ENCODE measurements at places on chromosomes 1 and 21.

DNA sequence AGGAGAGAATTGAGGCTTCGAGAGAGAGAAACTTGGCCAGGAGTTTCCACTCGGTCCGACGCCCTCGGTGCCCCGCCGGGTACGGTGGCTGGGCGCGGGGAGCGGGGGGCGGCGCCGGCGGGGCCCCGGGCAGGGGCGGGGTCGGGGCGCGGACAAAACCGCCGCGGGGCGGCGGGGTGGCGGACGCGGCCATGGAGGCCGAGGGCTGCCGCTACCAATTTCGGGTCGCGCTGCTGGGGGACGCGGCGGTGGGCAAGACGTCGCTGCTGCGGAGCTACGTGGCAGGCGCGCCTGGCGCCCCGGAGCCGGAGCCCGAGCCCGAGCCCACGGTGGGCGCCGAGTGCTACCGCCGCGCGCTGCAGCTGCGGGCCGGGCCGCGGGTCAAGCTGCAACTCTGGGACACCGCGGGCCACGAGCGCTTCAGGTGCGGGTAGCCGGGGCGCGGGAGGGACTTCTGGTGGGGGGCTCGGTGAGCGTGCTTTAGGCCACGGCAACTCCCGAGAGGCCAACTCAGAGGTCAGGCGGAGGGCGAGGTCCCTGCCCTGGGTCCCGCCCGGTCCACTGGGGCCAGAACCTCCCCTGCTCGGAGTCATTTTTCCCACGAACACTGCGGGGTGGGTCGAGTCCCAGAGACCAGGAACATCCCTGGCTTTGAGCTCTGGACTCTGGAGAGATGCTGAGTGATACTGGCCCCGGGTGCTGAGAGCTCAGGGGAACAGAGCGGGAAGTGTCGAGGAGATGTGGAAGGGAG, 431 bp downstream of the RAB42 start:
- no peak for DNase-seq

GRCh38 chr1:97630281-97630680, 290.6 kb downstream of the DPYD start:
- no peak for DNase-seq

DNA sequence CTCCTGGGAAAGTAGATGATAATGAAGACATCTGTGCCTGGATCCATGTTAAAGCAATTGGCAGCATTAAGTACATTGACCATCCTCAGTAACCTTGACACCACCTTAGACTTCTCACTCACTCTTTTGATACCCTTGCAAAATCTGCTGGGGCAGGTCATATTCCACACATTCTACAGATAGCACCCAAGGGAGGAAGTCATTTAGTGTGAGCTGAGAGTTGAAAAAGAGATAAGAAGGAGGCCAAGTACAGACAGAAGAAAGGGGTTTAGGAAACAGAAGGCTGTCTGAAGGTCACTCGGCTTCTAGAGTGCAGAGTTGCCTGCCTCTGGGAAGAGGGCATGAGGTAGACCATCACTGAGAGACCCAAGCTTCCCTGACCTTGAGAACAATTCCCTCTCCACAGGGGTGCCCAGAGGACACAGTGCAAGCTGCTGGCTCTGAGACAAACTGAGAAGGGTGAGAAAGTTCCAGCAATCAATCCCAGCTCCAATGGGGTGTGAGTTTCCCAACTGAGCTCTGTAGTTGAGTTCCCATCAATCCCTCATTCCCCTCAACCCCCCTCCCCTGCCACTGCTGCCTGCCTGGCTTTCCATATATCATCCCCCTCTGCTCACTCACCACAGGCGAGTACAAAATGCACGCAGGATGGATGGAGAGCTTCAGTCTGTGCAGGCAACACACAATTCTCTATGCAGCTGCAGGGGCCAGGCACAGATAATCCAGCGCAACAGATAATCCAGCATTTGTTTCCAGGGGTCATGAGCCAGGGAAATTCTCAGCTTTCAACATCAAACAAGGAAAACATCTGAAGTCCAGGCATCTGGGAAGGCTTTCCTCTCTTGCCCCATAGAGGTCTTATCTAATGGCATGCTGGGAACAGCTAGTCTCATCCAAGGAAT, 7.4 kb upstream of the MOB3C start:
- no peak for DNase-seq

GRCh38 chr21:27713154-27714109, 746.5 kb upstream of the ADAMTS5 start:
- no peak for DNase-seq

GRCh38 chr1:65075123-65075976, 72.7 kb upstream of the AK4 start:
- peak; percentile 69 for DNase-seq

DNA sequence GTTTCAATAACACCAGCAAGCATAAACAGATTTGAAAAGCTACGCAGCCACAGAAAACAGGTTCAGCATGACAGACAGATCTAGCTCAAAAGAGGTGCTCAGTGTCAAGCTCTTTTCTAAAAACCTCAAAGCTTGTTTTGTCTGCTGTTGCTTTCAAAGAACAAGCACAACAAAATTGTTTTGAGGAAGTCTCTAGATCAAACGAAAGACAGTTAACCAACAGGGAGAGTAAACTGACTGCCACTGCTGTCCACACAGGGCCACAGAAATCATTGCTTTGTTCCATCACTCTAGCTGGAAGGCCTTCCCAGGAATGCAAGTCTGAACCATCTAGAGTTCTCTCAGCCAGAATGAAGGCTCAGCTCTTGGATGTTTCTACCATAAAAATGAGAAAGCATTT, 12.8 kb downstream of the APP start:
- DNase-seq: no peak

DNA sequence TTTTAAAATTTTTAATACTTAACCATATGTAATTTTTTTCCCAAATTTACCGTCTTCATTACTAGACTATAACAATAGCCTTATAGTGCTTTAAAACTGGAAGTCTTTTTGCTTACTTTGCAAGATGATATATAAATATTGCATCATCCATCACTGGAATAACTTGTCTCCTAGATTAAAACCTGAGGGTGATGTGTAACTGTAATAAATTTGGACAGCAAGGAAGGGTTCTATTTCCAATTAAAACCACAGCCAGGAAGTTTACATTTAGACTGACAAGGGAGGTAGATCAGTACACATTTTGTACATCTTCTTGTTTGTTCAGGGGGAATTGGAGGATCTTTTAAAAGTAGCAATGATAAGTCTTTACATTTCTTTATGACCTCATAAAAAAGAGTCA, 21.9 kb downstream of the NTNG1 start:
- no peak for DNase-seq

DNA sequence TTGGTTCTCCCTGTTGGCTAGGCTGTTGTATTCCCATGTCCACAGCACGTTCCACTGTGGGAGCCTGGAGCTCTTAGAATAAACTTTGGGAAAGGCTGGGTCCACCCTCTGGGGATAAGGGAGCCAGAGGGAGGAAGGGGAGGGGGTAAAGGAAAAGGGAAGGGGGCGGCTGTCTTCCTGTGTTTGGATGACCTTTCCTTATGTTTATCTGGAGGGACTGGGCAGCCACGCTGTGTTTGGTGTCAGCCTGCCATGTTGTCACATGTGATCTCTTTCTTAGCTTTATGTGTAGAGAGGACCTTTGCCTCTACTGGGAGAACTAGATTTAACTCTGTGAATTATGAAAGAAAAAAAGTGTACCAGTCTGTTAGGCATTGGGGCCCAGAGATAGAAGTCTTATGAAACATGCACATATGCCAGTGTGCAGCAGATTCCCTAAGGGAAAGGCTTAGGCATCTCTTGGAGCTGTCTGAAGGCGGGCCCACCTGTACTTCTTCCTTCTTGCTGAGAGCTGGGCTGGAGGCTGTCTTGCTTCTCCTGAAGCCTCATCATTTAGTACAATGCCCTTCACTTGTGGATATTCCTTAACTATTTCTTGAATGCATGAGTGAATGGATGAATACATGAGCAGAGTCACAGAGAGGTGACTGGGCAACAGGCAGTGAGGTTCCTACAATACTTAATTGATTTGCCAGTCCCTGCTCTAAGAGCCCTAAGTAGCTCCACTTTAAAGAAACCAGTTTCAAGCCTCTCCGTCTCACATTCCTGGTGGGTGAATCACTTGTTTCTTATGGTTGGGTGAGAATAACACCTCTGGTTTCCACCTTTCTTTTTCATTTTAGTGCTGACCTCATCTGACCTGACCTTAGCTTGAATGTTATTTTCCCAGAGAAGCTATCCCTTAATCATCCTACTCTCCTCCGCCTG, 62.5 kb upstream of the ARHGAP29 start:
- no peak for DNase-seq

GRCh38 chr1:201218409-201218808, 27.8 kb downstream of the IGFN1 start:
- DNase-seq: no peak

- no peak for DNase-seq
These were observed at the start of gene LEFTY1 for GRCh38 chr1:225888898-225889601. TSS of gene LEFTY1 (minus strand) at chr1:225889146. CDS start at chr1:225889066, 80 bp downstream.

DNA sequence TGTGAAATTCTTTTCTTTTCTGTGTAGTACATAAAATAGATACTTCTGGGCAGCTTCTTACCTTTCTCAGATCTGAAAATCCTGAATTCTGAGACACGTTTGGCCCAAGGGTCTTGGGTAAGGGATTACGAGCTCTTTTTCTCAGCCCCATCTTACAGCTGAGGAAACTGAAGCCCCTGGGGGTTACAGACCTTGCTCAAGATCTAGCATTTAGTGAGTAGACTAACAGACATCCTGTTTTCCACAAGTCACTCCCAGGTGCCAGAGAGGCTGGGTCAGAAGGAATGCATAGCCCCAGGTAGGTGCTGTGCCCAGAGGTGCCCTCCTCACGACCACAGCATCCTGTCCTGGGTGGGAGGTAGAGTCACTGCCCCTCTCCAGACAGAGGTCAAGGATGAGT, 13.2 kb upstream of the CREG1 start:
- no peak for DNase-seq

- DNase-seq: no peak
These were observed 593.2 kb downstream of the LRRIQ3 start for GRCh38 chr1:73604739-73605138.

DNA sequence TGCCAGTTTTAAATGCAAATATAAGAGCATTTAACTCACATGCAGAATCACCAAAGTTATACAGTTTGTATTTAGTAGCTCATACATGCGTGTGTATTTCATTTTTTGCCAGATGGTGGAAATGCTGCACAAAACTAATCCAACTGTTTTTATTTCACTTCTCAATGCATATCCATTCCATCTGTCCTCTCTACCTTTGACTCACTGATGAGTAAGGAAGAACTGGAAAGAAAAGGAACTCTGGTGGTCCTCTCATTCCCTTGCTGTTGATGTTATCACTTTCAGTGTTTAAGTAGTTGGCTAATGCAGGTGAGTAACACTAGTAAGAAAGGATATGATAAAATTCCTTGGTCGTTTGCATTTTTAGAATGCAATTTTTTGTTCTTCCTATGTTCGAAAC, 5.7 kb upstream of the SLC1A7 start:
- DNase-seq: no peak

DNA sequence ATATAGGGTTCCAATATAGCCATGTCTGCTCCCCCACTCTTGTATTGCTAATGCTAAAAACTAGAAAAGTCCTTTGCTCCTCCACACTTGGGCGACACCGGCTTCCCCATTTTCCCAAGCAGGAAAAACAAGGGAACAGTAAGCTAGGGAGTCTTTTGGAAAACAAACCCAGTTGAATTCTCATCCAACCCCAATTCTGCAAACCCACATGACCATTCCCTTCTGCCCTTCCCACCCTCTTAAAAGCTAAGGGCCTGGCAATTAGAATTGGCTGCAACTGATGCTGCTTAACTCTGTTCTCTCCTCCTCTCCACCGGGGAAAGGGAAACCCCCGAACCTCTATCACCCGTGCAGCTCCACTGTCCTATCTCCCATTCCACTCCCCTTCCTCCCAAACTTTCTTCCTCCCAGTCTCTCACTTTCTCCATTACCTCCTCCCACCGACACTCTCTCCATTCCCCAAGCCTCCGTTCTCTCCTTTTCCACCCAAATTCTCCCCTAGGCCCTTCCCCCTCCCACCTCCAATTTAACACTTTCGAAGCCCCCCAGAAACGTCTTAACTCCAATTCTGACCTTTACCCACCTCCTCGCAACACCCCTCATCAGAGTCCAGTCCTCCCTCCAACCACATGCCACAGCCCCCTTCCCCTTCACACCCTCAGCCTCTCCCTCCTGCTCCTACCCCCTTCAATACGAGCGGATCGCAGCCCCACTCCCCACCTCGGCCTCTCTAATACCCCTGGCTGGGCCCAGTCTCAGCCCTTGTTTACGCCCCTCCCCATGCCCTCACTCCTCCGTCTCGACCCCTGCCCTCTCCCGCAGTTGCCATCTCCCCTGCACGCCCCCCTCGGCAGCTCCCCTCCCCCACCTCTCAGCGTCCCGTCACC, 701 bp downstream of the DEDD start:
- no peak for DNase-seq

DNA sequence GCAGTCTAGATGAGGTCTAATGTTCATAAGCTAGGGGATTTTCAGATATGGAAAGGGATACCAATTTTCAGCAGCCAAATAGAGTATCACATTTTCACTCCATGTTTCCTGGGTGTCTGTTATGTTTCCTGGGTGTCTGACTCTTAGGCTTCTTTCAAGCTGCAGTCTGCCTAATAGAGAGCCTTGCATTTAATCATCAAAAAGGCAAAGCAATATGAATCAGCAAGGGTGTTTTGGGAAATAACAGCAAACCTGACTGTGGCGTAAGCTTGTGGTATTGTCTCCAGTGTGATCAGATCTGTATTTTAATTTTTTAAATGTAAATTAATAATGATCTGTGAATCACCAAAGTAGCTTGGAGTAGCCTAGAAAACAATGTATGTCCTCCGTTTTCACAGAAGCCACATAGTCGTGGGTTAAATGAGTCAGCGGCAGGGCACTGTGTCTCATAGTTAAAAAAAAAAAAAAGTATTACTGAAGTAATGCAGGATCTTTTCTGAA, 10.4 kb downstream of the LGALS8 start:
- DNase-seq: no peak

DNA sequence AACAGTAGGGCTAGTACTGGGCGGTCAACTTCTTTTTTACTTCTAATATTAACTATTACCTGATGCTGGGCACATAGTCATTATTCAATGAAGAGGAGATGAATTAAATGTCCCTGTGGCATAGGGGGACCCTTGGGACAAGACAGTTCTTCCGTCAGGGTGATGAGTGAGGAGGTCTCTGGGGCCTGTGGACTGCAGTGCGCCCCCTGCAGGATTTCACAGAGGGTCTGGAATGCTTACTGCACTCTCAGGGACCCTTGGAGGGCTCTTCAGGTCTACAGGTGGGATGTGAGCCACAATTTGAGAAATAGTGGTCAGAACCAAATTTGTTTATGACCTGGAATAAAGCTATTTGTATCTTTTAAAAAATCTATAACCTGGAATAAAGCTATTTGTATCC, 149.4 kb downstream of the FAM78B start:
- no peak for DNase-seq
